ENCODE measurements at places on chromosomes 13 and 19.

DNA sequence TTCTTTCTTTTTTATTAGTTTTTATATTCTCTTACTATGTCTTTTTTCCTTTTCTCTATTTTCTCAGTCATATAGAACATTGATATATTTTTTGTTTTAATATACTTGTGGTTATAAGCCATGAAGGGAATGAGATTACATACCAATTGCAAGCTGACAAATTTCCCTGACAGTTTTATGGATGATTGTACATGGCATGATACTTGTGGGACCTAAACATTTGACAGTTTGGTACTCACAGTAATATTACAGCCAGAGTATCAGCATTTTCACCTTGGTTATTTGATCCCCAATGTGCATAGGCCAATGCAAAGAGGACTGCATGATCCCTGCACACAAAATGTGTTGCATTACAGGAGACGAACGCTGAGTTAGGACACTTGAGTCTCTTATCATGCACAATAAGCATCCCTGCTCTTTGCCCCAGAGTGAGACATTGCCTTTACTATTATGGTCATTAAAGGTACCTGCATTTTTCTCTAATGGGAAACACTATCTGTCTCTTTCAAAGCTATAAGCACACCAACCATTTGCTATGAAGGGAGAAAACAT is 713.4 kb upstream of the PCDH20 start:
- DNase-seq, result no peak

DNA sequence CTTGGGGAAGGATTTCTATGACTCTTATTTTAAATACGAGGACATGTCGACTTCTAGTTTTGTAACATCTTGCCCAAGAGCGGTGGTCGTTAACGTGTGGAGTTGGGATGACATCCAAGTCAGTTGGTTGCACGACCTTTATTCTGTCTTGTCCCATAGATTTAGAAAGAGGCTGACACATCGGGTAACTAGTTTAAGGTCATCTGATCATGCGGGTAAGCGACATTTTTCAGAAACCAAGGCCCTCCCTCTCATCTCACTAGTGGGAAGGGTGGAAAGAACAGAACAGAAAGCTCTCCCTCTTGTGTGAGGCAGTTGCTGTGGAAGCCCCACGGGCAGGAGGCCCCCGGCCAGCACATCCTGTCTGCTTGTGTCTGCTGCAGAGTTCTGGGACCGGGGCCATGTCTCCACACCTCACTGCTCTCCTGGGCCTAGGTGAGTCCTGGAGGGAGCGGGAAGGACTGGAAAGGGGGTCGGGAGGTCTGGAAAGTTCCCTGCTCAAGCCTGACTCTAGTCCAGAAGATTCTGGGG is at the start of gene LAIR2:
Gene LAIR2 (plus strand): TSS at position 314 of the 531 bp plus-strand sequence. CDS start 88 bp downstream, at position 402.
- no peak for DNase-seq

DNA sequence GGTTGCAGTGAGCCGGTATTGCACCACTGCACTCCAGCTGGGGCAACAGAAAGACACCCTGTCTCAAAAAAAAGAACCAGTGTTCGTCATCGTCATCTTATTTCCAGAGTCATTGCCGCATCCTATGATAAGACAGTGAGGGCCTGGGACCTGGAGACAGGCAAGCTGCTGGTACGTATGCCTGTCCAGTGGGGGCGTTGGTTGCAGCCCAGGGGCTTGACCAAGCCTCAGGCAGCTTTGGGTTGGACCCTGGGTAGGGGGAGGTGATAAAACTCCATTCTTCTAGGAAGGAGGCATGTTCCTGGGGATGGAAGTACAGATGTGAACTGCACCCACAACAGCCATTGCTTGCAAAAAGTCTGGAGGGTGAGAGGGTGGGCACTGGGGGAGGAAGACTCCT is 15.6 kb downstream of the WDR88 start:
- no peak for DNase-seq

DNA sequence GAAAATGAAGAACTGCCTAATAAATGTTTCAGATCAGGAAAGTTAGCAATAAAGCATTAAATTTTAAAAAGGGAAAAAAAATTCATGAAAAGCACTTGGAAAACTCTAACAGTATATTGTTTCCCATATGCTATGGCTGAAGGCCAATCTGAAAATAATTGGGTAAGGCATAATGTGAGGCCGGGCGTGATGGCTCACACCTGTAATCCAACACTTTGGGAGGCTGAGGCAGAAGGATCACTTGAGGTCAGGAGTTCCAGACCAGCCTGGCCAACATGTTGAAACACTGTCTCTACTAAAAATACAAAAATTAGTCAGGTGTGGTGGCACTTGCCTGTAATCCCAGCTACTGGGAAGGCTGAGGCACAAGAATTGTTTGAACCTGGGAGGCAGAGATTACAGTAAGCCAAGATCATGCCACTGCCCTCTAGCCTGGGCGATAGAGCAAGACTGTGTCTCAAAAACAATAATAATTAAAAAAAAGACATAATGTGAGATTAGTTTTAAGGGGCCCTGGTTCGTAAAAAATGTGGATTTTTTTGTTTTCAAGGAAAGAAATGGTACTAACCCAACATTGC is 15.2 kb downstream of the INTS6 start:
- no peak for DNase-seq

DNA sequence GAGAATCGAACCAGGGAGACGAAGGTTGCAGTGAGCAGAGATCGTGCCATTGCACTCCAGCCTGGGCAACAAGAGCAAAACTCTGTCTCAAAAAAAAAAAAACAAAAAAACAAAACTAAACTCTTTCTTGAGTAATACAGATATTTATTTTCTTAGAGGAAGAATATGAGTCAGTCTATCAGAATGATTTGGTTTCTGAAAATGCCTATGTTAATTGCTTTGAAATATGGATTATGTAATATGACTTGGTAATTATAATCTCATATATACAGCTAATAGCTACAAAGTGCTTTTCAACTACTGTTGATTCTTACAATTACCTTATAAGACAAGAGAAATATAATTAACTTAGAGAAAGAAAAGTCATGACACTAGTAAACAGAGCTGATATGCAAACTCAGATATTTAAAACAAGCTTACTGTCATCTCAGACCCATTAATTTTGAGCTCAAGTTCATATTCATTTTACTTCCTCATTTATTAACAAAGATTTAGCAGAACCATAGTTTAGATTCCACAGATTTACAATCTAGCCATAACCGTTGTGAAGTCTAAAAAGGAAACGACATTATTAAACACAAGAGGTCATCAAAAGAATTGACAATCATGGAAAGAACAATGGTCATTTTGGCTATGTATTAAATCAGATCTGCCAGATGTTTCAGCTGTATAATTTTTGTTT is 88.0 kb downstream of the TBC1D4 start:
- no peak for DNase-seq

DNA sequence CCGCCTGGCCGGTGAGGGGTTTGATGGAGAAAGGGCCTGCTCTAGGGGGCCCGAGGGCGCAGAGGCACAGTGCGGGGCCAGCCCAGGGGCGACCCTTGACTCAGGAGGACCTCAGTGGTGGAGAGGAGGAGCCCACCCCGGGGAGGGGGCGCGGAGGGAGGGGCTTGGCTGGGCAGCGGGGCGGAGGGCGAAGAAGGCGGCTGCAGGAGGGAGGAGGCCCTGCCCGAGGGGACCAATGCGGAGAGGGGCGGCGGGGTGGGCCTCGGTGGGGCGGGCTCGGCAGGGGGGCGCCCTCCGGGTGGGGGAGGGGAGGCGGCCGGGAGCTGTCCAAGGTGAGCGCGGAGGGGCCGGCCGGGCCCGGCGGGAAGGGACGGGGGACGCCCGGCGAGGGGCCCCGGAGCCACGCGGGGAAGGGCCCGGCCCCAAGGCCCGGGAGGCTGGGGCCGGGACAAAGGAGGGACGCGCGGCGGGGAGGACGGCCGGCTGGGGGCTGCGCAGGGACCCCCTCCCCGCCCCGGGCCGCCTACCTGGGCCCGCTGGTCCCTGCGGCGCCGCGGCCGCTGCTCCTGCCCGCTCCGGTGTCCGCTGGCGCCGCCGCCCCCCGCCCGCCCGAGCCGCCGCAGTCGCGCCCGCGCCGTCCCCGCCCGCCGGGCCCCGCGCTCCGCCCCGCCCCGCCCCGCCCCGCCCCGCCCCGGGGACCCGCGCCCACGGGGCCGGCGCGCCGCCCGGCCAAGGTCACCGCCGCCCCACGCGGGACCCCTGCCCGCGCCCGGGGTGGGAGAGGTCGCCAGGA is at the start of gene DIRAS1:
Gene DIRAS1 (minus strand): TSS at position 596 of the 793 bp plus-strand sequence. CDS start 3,566 bp downstream, outside the sequence.
- DNase-seq, result no peak

DNA sequence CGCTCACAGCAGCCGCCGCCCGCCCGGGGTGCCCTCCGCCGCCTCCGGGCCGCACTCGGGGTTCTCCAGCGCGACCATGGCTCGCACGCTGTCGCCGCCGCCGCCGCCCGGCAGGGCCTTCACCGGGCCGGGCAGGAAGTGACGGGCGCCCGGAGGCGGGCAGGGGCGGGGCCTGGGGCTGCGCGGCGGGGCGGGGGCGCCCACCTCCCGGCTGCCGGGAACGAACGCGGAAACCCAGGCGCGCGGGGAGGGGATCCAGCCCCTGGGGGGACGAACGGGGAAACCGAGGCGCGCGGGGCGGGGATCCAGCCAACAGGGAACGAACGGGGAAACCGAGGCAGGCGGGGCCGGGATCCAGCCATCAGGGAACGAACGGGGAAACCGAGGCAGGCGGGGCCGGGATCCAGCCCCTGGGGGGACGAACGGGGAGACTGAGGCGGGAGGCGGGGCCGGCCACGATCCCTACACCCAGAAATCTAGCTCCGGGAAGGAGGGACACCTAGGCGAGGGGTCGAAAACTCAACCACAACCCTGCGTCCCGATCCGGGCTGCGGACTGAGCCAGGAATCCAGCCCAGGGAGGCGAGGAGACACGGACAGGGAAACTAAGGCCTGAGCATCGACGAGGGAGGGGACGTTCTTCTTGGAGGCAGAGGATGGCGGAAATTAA is at the start of gene R3HDM4:
Gene R3HDM4 (minus strand): TSS at position 140 of the 669 bp plus-strand sequence. CDS start 62 bp downstream, at position 78.
- peak; percentile 53 for DNase-seq

DNA sequence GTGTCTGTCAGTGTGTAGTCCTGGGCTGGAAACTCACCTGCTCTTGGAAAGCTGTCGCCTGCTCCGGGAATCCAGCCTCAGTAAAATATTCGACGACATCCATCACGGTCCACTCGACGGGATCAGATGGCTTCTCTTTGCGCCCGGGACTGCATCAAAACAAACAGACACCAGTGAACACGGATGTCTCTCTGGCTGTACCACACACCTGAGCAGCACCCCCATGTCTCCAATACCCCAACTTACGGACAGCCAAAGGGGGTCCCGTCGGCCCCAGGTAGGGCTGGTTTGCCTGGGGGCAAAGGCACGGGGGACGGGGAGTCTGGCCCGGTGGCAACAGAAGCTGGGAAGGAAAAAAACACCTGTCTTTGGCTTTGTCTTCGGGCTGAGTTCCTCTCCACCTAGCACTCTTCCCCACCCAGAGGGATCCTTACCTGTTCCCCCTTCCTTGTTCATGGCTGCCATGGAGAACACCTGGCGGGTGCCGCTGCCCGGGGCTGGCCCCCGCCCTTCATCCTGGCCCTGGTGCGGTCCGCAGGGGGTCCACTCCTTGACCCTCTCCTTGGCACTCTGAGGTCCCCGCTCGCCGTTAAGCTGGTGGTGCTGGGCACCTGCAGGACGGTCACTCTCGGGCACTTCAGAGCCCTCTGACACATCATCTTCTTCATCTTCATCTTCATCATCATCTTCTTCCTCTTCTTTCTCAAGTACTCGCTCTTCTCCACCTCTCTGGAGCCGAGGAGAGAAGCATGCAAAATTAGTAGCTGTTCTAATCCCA is 1.7 kb downstream of the SAMD1 start:
- no peak for DNase-seq

DNA sequence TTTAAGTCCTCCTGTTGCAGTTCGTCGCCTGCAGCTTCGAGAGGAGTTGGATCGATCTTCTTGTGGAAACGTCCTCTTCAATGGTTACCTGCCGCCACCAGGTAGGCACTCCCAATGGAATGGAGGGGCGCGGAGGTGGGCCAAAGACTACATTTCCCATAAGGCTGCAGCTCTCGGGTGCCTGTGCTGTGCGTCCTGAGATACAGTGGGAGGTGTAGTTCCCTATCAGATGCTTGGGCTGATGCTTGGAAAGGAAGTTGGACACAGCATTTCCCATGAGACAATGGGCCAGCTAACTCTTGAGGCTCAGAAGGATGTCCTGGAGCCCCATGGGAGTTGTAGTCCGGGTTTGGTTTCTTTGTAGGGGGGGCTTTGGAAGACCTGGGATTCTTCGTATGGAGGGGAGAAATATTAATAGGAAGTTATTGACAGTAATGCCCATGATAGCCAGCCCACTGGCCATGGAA is 1.8 kb downstream of the SHKBP1 start:
- DNase-seq, result no peak

GRCh38 chr13:21673789-21674489 is 3.1 kb downstream of the FGF9 start:
- DNase-seq, result no peak

DNA sequence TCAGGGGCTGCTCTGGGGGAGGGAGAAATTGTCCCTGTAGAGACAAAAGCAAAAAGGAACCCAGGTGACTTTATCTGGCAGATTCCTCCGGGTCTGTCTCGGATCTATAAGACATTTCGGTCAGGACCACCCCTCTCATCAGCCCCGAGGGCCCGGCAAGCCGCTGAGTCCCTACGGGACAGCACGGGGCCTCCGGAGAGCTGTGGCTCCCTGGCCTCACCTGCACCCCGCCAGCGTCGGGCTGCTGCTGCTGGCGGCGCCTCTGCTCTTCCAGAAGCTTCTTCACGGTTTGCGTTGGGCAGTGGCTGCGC is 1.9 kb downstream of the NFKBID start:
- no peak for DNase-seq

DNA sequence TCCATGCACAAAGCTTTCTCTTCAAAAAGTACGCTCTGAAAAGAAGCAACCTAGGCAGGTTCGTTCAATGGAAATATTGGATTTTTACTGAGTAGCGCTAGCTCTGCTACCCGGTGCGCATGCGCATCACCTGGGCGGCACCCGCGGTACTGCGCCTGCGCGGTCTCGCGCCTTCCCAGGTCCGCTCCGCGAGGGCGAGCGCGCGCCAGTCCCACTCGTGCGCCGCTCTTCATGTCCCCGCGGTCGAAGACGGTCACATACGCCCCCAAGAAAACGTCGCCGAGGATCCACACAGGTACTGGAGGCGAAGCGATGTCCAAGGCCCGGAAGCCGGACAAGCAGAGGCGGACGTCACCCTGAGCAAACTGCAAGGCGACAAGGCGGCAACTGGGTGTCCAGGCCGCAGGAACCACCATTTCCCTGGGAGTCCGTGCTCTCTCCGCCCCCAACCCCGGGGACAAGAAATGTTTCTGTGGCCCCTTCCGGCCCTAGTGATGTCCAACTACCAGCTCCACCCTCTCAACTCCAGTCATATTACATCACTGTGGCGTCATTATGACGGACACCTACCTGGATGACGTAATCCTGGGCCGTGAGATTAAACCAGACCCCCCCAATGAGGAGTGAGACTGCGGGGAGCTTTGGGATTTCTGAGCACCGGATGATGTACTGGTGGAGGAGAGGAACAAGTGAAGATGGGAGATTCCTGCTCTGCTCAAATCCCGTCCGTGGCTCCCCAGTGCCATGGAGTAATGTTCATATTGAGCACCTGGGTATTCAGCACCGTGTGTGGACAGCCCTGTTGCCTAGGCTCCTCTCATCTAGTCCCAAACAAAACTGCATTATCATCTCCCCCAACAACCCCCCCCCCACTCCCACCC is 4.8 kb upstream of the KCNC3 start:
- peak; percentile 52 for DNase-seq

- DNase-seq, result peak; percentile 66
Observed at GRCh38 chr13:48210178-48210577, 22.8 kb upstream of the ITM2B start.

- peak; percentile 4 for DNase-seq
Observed at GRCh38 chr13:52600666-52601065, 41.6 kb upstream of the HNRNPA1L2 start.

Data from fibroblast of upper back skin (primary cell).